Bone marrow (tissue), 2 donors: ENCODE measurements at places on chromosomes 4 and X.

- no peak for DNase-seq
Measured at GRCh38 chr4:81896936-81897335, 425.2 kb upstream of the RASGEF1B start.

GRCh38 chrX:35289952-35290351, 347.4 kb downstream of the FAM47B start:
- no peak for DNase-seq

DNA sequence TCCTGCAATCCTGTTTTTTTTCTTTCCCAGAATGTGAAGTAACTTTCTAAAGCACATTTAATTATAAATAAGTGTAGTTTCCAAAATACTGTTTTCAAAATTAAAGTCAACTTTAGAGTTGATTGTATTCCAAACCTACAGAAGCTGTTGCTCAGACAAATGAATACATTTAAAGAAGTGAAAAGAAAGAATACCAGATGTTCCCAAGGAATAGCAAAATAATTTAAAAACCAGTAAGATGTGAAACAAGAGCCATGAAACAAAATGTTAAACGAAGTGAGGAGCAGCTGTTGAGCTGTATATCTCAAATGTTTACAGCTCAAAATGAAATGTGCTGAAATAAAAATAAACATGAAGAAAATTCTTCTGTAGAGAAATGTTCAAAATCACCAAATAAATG, 627.4 kb upstream of the NDST4 start:
- no peak for DNase-seq

GRCh38 chr4:169338241-169338640, 67.5 kb upstream of the SH3RF1 start:
- no peak for DNase-seq

DNA sequence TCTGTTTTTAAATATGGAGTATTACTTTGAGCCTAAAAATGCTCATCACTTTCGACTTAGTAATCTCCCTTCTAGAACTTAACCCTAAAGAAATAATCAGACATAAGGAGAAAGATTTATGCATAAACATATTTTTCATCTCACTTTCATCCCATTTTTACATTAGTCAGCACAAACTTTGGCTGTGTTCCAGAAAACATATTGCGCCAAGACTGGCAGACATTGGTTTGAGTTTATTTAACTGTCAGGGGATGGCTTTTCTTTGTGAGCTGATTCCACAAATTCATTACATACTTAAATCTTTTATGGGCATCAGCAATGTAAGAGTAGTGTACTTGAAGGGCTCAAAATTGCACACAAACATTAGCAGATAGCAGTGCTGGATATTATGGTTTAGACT, 23.7 kb downstream of the MAOA start:
- DNase-seq, result no peak

GRCh38 chrX:6640727-6641126, 105.8 kb upstream of the VCX3A start:
- DNase-seq, result no peak

- DNase-seq, result no peak
Measured at GRCh38 chr4:162274354-162274753, 110.6 kb upstream of the FSTL5 start.

DNA sequence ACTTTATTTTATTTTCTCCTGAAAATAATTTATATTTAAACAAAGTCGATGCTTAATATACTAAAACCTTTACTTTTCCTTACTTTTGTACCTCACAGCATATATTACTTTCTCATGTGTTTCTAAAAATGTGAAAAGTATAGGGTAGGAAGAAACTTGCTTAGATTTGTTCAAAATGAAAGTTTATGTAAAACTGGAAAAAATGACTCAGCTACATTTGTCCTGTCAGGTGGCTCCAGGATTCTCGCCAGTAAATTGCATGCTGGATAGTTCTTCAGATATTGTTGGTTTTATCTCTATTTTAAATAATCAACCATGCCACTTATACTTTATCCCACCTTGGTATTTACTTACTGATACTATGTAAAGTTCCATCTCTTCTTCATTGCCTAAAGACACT, 159.2 kb upstream of the NDST4 start:
- DNase-seq, result no peak

- peak; percentile 2 for DNase-seq
Measured at GRCh38 chr4:30717208-30718020, 2.8 kb upstream of the PCDH7 start.

- DNase-seq, result no peak
Measured at GRCh38 chr4:184681916-184682315, 32.4 kb downstream of the PRIMPOL start.

DNA sequence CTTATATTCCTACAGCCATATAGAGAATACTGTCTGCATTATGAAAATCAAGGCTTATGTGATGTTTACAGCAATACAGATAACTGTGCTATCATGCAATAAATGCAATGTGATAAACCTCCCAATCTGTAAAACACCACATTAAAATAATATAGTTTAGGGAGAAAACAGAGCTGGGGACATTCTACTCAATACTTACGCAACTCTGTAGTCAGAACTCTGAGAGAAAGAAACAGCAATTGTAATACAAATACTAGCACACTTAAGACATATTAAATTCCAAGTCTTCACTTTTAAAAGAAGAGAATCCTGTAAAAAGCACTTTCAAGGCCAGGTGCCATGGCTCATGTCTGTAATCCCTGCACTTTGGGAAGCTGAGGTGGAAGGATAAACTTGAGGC, 61.4 kb downstream of the ANKRD17 start:
- no peak for DNase-seq

GRCh38 chr4:337932-338758, 531 bp downstream of the ZNF141 start:
- DNase-seq, result no peak

DNA sequence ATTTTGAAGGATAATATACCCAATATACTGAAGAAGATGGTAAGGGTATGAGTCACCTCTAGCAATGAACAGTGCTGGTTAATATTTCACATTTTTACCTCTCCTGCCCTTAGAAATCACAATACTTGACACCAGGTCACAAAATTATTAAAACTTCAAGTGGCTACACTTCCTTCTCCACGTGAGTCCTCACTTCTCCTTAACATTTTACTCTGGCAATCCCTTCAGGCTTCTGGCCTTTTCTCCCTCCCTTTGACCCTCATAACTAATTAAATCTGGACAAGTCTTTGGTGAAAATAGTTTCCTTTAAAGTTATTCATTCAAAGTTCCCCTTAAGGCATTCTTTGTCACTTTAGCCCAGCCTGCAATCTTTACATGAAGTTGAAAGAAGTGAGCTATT, 190.4 kb downstream of the UNC5C start:
- no peak for DNase-seq

- DNase-seq, result no peak
Measured at GRCh38 chr4:4848540-4848939, 10.9 kb upstream of the MSX1 start.

DNA sequence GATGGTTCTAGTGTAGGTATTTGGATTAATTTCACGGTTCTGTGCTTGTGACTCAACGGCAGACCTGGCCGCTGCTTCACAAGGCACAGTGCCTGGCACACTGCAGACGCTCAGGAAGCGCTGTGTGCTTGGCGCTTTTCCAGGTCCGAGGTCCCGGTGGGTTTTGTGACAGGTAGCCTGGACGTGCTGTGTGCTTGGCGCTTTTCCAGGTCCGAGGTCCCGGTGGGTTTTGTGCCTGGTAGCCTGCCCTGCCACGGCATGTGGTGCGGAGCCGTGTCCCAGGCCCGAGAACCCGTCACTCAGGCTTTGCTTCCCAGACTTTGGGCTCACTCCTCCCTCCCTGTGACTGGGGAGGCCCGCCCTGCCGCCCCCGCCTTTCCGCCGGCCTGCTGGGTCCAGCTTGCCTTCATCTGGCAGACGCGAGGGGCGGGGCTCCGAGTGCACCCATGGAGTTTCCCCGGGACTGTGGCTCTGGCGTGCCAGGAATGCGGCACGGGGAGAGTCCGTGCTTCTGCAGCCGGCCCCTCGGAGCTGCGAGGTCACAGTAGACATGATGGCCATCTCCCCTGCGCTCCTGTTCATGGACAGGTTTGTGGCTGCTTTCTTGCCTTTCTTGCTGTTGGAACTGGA, 44.2 kb downstream of the TBC1D14 start:
- DNase-seq, result no peak

DNA sequence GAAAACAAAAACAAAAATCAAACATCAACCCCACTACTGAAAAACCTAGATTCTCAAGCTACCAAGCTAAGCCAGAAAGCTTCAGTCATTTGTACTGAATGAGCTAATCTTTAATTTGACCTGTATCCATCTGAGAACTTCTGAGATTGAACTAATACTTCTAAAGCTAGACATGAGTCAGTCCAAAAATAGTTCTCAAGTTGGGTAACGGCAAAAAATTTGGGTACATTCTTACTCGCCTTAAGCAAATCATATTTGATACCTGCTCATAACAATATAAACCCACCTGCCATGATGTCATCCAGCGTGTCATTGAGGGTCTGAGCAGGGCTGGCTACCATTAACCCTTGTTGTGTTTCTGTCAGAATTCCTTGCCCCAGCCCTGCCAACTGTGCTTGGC, 69.7 kb upstream of the COX18 start:
- no peak for DNase-seq

- DNase-seq, result peak; percentile 12
Measured at GRCh38 chrX:154748712-154749339, 2.1 kb downstream of the GAB3 start.

DNA sequence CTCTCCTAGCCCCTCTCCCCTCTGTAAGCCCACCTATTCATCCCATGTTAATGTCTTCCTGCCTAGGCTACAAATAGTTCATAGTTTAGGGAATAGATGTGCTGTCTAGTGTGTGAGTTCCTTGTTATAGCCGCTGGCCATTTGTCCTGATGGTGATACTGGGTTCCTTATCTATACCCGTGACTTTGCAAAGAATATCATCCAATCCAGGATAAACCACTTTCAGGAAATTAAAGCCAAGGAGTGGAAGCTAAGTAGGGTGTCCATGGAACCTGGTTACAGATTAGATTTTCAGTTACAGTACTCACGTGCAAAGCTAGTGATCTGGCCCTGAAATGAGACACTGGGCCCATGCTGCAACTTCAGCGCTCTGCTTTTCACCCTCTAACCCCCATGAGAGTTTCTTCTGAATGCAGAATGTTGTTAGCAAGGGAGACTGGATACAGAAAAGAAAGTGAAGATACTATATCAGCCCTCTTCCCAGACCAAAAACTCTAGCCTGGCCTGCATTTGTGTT, 111.4 kb downstream of the TMEM164 start:
- no peak for DNase-seq

DNA sequence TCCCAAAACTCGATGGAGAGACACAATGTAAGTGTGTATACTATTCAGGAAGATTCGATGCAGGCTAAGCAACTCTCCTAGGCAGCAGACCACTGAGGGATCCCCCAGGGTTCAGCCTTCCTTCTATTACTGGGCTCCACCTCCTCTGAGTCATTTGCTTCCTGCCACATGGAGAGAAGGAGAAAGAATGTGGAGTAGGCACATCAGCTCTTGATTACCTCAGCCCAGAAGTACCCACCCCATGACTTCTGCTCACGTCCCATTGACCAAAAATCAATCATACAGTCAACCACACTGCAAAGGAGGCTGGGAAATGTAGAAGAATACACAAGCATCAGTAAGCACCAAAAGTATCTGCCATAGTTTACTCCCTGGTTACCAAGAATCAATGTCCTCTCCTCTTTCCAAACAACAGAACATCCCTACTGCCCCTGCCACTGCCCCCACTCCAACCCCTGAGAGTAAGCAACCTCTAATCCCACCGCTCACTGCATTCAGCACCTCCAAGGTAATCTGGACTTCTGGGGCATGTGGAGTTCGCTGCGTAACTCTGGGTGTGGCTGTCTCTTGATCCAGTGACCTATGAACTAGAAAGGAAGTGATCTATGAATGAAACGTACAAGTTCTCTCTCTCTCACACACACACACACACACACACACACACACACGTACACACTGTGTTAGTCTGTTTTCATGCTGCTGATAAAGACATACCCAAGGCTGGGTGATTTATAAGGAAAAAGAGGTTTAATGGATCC, 91.2 kb upstream of the C1QTNF7 start:
- DNase-seq, result no peak

DNA sequence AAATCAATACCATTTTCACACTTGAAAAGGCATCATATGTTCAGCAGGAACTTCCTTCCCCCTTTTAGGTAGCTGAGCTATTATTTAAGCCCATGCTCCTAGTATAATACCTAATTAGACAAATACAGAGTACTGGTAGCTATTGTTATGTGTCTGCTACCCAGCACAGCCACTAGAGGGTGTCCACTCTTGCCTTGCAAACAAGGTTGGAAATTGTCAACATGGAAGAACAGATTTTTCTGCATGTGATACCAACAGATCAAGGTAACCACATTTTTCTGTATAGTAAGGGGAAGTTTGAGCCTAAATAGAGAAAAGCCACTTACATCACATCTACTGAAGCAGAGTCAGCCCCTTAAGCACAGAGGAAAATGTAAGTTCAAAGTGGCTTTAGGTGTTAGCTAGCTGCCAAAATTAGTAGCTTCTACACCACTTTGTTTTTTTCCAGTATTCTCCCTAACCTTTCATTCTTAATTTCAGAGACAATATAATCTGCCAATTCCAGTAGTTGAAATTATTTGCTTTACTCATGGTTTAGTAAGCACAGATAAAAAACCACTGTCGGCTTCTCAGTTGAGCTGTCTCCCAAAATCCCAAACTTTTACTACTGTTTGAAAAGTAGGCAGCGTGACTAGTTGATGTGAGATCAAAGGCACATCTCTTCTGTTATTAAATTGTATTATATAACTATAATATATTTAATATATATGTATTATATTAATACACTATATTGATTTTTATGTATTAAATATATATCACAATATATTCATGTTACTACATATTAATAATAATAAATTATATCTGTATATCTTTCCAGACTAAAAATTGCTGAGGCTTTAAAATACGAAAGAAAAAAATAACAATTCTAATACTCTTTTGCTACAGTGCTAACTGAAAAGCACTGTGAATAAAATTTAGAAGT, 38.2 kb downstream of the EDNRA start:
- no peak for DNase-seq

DNA sequence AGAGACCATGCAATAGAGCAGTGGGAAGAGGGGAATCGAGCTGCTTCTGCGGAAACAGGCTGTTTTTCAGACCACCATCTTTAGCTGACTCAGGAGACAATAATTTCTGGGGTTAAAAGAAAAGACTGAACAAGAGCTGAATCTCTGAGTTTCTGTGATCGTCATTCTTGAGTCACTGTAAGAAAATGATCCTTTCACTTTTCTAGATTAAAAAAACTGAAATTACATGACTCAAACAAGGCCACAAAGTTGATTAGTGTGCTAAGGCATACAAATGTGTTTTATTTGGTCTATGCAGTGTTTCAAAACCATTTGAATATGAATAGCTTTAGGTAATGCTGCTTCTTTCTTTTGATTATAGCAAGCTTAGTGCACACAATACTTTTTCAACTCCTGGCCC, 194.4 kb upstream of the RPL34 start:
- no peak for DNase-seq

GRCh38 chrX:56968980-56969379, 26.4 kb downstream of the SPIN3 start:
- no peak for DNase-seq

GRCh38 chr4:121800638-121800960, 524 bp upstream of the EXOSC9 start:
- DNase-seq, result no peak

DNA sequence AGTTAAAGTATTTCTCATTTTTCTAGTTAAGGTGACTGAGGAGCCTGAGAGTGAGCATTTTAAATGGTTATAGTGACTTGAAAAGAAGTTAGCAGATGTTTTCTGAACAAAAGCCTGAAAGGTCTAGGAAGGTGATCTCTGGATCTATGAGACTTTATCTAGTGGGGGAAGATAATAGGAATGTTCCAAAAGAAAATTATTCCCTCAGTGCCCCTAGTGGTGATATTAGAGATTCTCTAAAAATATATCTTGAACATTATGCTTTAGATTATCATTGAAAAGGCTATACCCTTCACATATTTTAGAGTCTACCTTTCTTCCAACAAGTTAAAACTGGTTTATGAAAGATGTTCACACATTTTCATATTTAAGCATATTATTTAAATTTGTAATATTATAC, 69.0 kb upstream of the SPANXN1 start:
- DNase-seq, result no peak
